ENCODE measurements at places on chromosomes 6 and 20.

DNA sequence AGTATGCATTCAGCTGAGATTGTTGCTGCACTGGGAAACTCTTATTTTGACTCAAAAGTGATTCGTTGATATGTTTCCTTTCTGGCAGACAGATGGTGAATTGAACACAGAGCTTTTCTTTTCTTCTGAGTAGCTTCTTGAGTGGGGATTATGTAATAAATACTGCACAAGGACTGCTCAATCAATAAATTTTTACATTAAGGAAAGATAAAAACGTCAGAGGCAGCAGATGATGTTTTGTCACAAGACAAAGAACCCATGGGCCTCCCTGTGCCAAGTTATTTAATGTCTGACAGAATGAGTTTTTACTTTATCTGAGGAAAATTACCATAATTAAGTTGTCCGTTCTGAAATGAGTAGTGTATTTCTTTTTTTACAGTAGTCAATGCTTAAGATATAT, 460.3 kb downstream of the UTRN start:
- no peak for DNase-seq

GRCh38 chr6:149938571-149939355, 3.1 kb upstream of the ULBP2 start:
- DNase-seq: no peak

GRCh38 chr20:57818418-57819181, 108.8 kb upstream of the PMEPA1 start:
- DNase-seq: no peak

DNA sequence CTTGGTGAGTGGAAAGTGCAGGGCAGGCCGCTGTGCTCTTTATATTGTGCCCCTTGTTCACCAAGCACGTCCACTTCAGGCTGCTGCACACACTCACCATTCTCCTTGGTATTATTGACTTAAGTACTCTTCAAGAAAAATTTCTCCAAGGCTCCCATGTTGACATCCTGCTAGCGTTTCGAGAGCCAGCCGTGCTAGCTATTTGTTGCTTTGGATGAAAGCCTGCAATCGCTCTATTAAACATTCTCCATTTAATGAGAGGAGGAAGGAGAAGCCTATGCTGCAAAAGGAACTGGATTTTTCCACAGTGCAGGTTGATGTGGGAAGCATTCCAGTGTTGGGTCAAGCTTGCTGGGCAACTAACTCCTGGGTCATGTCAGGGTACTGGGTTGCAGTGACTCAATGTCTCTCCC, 113.5 kb downstream of the CD83 start:
- no peak for DNase-seq

DNA sequence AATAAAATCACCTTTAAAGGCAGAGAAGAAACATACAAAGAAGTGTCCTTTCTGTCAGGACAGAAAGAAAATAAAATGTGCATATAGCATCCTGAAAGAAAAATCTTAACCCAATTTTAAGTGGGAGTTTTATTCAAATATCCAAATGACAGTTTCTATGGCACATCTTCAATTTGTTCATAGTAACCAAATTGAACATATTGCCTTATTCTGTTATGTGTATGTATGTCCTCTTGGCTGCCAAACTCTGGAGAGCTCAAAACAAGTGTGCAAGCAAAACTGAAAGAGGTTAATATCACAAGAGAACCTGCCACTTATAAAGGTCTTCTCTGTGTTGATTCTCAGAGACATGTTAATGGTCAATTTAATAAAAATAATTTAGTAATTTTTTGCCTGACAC, 334.7 kb downstream of the BCKDHB start:
- DNase-seq: no peak

DNA sequence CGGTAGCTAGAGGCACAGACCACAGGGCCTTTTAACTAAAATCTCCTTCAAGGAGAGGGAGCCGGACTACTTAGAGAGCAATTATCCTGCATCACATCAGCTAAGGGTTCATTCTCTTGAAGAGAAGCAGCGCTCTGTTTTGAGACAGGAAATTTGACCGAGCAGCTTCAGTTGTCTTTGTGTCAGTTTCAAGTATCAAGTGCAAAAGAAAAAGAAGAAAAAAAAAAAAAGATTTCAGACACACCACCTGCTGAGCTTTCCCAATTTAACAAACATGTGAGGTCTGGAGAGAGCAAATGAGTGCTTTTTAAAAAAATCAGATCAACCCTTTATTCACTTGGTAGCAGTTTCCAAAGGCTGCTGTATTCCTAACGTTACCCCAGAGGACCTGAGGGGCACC, 273.5 kb upstream of the POU3F2 start:
- DNase-seq: no peak

- DNase-seq: no peak
Observed at GRCh38 chr6:13413900-13414555, 73.4 kb downstream of the GFOD1 start.

DNA sequence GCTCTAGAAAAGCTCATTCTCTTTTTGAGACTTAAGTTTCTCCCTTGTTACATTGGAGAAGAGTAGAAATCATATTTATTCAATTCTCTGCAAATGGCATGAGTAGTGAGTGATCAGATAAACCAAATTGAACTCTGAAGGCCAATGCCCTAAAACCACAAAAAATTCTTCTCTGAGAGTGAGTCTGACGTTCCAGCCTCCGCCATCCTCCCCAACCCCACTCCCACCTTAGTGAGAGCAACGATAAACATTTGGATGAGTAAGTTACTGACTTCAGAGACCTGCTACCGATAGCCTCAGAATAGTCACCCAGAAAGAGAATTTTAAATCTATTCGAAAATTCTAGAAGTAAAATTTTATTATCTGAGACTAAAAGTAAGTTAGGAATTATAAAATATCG, 94.6 kb downstream of the TFAP2A start:
- no peak for DNase-seq
